ENCODE measurements at places on chromosomes 3 and 15.

DNA sequence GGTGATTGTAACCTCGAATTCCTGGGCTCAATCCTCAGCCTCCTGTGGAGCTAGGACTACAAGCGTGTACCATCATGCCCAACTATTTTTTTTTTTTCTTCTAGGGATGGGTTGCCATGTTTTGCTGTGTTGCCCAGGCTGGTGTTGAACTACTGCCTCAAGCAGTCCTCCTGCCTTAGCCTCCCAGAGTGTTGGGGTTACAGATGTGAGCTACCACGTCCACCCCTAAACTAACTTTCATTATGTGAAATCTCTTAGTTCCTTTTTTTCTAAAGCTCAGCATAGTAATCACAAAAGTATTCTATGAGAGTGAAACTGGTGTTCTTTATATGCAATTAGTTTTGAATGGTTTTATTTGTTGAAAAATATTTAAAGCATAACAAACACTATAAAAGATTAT is 92.1 kb downstream of the XRN1 start:
- DNase-seq: no peak

DNA sequence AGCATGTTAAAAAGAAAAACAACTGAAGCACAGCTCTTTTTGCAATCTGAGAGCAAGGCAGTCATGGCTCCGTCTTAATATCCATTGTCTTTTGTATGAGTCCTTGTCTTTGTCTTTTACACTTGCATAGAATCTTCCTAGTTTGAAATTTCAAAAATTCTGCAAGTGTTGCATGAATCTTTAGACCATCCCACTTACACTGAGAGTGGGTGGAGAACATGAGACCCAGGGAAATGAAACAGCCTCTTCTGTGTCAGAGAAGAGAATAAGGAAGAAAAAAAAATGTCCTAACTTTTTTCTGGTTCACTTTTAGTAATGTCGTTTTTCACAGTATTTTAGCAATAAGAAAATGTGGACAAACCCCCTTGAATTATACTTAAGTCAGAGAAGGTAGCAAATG is 12.1 kb upstream of the DCLK3 start:
- DNase-seq: no peak

- DNase-seq: no peak
Observed at GRCh38 chr3:110542552-110543150, 529.0 kb upstream of the NECTIN3 start.

GRCh38 chr3:179794355-179794754 is 141.5 kb downstream of the USP13 start:
- DNase-seq: no peak

DNA sequence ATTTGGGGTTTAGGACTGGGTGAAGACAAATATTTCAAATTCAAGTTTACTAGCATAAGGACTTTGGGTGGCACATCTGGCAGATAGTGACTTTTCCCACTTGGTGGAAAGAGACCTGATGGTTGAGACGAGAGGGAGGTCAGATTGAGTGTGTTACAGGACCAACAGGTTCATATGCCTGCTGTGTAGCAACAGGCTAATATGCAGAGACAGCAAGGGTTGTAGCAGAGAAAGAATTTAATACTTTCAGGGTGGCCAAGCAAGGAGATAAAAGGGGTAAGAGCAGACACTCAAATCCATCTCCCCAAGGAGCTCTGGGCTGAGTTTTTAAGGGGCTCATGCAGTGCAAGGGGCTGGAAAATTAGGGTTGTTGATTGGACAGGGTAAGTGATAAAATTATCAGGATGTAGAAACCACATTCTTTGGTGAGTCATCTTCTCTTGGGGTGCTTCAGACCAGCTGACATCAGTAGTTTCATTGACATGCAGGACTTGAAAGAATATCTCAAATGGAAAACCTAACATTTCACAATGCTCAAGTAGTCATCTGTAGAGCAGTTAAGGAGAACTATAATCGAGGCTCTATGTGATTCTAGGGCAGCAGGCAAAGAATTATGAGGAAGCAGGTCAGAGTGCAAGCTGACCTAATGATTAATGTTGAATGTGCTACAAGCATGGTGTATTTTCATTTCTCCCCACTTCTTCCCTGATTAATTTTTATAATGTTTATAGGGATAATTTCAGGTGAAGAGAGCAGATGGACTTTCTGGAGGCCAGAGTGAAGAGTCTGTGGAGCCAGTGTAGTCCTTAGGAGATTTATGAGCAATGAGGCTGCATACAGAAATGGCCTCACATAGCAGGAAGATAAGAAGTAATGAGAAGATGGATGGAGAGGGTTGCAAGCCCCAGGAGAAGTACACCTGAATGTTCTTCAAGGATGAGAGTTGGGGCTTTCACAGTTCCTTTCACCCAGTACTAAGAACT is 13.7 kb downstream of the FOXB1 start:
- no peak for DNase-seq

GRCh38 chr15:70589221-70589620 is 174.1 kb downstream of the UACA start:
- peak; percentile 52 for DNase-seq

GRCh38 chr3:150005243-150006112 is 34.8 kb upstream of the PFN2 start:
- DNase-seq: no peak

DNA sequence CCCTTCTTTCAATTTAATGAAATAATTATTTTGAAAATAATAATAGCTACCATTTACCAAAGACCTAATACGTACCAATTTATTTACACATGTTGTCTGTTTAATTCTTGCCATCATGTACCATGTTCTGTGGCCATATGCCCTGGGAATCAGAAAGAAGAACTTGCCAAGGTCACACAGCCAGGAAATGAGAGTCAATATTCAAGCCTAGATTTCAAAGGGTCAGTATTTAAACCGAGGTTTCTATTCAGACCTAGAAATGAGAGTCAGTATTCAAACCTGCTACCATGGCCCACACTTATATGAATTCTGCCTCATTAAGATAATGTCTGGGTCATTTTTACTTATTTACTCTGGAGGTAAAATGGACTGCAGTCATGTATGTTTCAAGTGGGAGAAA is 103.6 kb upstream of the TBL1XR1 start:
- no peak for DNase-seq

DNA sequence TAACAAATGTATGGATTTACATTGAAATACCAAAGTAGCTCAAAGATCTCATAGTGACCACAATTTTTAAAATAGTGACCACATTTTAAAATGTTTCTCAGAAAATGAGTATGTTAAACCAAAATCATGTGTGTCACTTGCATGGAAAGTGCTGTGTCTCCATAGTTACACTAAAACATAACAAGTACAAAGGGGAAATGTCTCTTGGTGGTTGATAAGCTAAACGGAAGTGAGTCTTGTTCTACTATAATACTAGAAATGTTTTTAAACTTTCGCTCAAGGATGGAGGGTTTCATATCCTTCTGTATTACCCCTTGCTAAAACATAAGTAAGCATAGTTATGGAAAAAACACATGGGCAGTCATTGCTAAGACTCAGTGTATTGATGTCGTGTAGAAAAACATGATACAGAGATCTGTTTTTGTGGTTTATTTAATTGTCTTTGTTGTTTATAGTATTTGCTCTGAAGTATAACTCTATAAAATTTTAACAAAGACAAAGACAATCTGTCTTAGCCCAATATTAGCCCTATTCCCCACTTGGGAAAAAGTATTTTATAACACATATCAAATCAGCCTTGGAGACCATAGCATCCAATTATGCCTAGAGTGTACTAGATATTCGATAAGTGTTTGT is 27.0 kb upstream of the DENND4A start:
- no peak for DNase-seq

DNA sequence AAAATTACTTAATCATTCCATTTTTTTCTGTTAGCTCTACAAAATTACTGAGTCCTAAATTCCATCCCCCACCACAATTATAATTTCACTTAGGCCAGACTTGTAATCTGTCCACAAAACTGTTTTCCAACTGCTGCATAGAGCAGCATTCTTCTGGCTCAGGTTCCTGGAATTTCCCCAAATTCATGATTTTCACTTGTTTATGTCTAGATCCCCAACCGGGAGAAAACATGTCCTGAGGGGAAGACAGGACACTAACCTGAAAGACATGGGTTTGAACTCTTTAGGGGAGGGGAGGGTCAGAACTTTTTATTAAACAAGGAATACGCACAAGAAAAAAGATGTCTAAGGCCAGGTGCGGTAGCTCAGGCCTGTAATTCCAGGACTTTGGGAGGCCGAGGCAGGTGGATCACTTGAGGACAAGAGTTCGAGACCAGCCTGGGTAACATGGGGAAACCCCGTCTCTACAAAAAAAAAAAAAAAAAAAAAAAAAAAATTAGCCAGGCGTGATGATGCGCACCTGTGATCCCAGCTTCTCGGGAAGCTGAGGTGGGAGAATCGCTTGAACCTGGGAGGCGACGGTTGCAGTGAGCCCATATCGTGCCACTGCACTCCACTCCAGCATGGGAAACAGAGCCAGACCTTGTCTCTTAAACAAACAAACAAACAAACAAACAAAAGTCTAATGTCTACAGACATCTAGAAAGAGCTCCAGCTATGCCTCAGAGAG is 1.5 kb downstream of the ETFA start:
- no peak for DNase-seq

DNA sequence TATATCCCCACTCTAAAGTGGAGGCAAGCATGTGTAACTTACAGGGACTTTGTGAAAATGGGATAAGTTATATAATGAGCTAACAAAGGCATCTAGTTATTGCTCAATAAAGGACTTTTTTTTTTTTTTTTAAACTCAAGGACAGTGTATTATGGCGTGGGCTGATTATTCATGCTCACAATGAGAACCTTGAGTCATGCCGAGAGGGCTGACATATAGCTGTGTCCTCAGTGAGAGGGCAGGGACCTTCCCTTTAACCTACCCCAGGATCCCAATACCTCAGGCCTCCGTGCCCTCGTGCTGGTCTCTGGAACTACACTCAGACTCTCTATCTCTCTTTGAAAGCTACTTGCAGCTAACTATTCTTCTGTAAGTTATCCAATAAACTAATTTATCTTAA is 319.9 kb upstream of the ICE2 start:
- no peak for DNase-seq

DNA sequence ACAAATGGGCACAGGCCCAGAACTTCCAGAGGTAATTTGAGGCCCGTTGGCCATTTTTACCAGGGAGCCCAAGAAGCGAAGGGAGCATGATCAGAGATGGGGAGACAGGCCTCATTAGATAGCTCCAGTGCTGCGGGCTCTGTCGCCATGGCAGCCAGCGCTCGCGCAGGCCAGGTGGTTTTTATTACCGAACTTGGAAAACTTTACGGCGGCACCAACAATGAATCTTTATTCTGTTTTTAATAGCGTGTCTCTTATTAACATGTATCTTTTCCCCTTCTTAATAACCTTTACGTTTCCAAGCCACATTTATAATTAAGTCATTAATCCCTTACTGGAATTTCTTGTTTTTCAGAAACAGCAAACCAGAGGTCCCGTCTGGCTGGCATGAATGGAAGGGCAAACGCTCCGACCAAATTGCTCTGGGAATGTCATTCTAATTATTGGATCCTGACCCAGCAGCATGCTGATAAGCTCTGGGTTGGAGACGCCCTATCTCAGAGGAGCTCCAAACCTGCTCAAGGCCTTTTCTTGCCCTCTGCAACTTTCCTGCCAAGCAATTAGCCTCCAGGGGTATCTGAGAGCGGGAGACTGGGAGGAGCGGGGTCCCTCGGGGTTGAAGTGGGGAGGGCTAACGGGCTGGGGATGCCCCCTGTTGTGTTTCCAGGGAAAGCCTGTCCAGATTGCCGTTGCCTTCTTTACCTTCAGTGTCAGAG is 256.4 kb downstream of the TLE3 start:
- DNase-seq: no peak

- DNase-seq: no peak
Observed at GRCh38 chr3:7657214-7658112, 796.5 kb downstream of the GRM7 start.

DNA sequence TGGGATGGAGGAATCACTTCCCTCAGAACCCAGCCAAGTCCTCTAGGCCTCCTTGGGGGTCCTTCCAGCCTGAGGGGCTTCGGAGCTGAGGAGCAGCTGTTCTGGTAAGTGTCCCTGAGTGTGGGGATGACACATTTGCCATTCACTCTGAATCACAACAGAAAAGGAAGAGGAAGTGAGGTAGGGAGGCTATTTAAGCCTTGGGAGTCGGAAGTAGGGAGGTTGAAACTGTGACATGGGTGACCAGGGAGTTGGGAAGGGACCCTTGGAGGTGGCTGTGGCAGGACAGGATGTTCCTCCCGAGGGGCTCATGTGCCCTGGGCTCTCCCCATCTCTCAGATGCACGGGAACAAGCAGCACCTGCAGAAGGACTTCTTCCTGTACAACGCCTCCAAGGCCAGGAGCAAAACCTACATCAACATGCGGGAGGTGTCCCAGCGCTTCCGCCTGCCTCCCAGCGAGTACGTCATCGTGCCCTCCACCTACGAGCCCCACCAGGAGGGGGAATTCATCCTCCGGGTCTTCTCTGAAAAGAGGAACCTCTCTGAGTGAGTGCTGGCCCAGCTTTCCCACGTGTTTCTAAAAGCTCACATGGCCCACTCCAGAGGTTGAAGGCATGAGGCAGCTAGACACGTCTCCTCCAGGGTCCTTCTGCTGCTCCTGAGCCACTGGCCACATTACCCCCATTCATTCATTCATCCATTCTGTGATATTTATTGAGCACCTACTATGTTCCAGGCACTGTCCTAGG is 43.3 kb downstream of the CAPN3 start:
- DNase-seq: no peak

DNA sequence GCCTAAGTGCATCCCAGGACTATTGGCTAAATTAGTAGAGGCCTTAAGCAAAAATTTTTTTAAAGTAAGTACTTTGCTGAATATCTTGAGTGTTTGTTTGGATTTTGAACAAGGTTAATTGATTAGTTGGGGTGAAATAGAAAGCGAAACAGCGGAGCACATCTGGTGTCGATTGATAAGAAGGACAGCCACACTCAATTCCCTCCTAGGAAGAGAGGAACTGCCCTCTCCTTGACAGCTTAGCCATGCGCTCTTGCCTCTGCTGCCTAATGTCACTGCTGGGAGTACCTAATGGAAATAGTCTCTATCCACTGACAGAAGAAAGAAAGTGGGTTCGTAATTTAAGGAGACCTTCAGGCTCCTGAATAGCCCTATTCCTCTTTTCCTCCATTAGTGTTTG is 943.6 kb downstream of the DIPK2A start:
- DNase-seq: no peak

GRCh38 chr15:34914317-34914716 is 55.2 kb downstream of the AQR start:
- no peak for DNase-seq

DNA sequence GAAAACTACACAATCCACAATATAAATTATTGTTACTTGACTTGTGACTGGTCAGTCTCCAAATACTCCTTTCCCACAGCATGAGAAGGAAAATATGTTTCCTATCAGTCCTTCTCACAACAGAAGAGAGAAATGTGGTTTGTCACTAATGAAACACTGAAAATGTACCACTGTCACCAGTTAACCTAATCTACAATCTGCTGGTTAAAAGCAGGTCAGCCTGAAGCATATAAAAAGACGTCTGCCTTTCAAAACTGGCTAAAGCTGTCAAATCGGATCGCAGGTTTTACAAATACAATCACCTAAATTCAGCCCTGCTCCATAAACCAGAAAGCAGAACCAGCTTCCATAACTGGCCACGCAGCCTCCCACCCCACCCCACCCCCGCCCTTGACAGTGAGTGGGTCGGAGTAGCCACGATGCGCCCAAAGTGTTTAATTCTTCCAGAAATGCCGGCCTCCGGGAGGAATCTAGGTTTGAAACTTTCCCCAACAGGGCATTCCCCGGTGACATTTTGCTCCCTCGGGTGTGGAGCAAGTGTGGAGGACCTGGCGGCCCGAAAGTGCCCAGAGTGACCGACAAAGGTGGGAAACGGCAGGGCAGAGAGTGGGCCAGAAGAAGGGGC is 682 bp downstream of the ETFA start:
- DNase-seq: no peak
